ENCODE measurements at places on chromosomes 5 and 9.

GRCh38 chr5:2744485-2744884, 7.0 kb downstream of the IRX2 start:
- DNase-seq: no peak

DNA sequence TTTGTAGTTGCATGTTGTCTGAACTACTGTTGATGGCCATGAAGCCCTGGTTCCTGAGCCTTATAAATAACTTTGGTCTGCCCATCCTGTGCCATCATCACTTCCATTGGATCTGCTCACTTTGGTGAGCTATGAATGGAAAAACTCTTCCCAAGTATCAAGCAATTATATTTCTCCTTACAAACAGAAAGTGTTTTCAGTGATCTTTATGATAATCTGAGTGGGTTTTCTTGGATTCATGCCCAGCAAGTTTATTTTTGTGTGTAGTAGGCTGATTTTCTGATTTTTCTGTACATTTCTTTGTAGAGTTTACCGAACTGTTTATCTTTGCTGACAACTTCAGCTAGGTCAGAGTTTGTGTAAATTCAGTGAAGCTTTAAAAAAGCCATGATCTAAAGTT, 31.0 kb downstream of the CAMK4 start:
- no peak for DNase-seq

- no peak for DNase-seq
Observed at GRCh38 chr5:10593531-10594181, 29.8 kb downstream of the ANKRD33B start.

DNA sequence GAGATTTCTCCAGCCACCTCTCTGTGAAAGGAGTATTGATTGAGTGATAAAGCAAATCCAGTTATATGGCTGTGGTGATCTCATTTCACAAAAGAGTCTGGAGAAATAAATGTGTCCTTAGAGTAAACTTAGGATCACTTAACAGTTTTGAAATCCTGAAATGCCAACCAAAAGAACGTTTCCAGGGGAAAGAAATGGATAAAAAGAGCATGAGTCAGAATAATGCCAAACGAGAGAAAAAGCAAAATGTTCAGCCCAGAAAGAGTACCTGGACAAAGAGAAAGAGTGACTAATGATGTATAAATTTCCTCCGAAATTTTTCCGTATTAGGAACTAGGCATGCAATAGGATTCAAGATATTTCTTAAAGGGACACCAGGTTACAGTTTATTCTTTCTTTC, 463.1 kb upstream of the CDH10 start:
- no peak for DNase-seq

DNA sequence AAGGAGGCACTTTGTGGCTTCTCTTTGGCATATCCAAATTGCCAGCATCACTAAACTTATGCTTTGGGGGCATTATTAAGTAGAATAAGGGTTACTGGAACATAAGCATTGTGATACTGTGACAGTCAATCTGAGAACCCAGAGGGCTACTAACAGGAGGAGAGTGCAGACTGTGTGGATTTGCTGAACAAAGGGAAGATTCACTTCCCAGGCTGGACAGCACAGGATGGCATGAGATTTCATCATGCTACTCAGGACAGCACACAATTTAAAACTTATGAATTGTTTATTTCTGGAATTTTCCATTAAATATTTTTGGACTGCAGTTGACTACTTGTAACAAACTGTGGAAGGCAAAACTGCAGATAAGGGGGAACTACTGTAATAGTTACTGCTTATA, 212.5 kb downstream of the TMC1 start:
- no peak for DNase-seq

Data from NCI-H1092 (cell line).